ENCODE measurements at places on chromosomes 2 and 18.
A peak's percentile ranks its signal among the peaks of the same experiment; 100 is the strongest.

DNA sequence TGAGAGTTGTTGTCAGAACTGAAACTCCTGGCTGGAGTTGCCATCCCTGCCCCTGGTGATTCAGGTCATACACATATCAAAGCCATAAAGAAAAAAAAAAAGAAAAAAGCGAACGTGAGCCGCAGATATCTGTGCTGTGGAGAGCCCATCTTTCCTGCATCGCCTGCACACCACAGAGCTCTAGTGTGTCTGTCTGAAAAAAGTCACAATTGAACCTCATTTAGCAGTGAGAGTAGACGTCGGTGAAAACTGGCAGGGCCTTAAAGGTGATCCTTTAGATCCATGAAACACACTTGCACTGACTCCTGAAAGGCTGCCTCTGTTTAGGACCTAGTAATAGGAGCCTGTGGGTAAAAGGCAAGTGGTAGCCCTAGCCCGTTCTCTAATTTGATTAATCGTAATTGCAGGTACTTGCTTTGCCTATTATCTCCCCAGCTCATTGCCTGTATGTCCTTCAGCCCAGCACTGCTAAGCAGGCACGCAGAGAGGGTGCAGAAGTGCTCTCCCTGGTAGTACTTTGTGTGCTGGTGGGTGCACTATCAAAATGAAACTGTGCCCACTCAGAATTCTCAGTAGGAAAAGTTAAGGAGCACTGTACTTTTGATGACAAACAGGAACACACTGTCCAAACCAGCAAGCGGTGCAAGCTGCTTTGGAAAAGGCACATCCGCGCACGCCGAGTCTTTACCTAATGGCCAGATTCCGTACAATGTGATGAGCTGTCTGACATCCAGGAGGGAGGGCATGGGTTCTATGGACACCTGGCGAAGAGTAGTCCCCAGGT lies 103.5 kb upstream of the ASB18 start:
- no peak overlapping the region for H3K27ac ChIP-seq
- H3K27me3 ChIP-seq = no peaks in the 10 kb centered on the region
- no peak for DNase-seq
- no peaks in the 10 kb centered on the region for H3K36me3 ChIP-seq

DNA sequence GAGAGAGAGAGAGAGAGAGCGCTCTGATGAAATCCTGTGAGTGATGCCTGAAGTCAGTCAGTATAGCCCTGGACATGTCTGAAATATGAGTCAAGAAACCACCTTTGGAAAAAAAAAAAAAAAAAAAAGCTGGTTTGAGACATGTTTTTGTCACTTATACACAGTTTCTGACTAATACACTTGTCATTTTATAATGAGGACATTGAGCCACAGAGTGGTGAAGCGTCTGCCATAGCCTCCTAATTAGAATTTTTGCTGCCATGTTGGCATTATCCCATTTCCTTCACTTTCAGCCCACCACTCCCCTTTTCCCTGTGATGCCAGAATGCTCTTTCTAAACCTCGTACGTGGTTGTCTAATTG lies 15.7 kb upstream of the MYO3B start:
- no peaks in the 10 kb centered on the region for H3K4me1 ChIP-seq
- no peak overlapping the region for H3K27ac ChIP-seq
- H3K27me3 ChIP-seq = no peaks in the 10 kb centered on the region
- no peak for DNase-seq
- H3K36me3 ChIP-seq = no peaks in the 10 kb centered on the region
- no peak overlapping the region for H3K4me3 ChIP-seq

DNA sequence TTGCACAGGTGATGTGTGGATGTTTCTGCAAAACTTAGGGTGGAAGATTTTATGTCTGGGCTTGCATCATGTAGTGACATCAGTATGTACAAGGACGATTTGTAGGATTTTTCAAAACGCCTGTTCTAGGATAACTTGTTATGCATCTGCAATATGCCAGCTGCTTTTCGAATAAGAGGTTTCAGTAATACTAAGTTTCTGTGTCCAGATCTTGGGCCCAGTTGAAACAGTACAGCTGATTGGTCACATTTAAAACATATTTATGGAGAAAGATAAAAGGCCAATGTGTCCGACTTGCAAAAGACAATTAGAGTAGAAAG lies 1.2 kb downstream of the PTPN4 start:
- H3K4me1 ChIP-seq = peaks cover 3% of the 10 kb centered on the region
- H3K27me3 ChIP-seq = no peaks in the 10 kb centered on the region
- no peak for DNase-seq
- H3K36me3 ChIP-seq = no peaks in the 10 kb centered on the region
- peak overlapping the region; percentile 84 for H3K4me3 ChIP-seq

- DNase-seq = no peak
- no peaks in the 10 kb centered on the region for H3K36me3 ChIP-seq
- no peak overlapping the region for H3K27ac ChIP-seq
- peaks cover 3% of the 10 kb centered on the region for H3K4me1 ChIP-seq
- H3K27me3 ChIP-seq = no peaks in the 10 kb centered on the region
- no peak overlapping the region for H3K4me3 ChIP-seq
Observed at GRCh38 chr2:40388161-40388560, 63.7 kb downstream of the SLC8A1 start.

GRCh38 chr18:1513519-1513918 lies 608.8 kb downstream of the ADCYAP1 start:
- H3K36me3 ChIP-seq = no peaks in the 10 kb centered on the region
- H3K27me3 ChIP-seq = no peaks in the 10 kb centered on the region
- DNase-seq = no peak
- no peak overlapping the region for H3K4me3 ChIP-seq
- no peaks in the 10 kb centered on the region for H3K4me1 ChIP-seq

GRCh38 chr2:6181525-6181924 lies 489.3 kb downstream of the SOX11 start:
- H3K27ac ChIP-seq = no peak overlapping the region
- DNase-seq = no peak
- H3K27me3 ChIP-seq = no peaks in the 10 kb centered on the region
- H3K4me3 ChIP-seq = no peak overlapping the region
- no peaks in the 10 kb centered on the region for H3K36me3 ChIP-seq

GRCh38 chr2:160324161-160324800 lies 124.2 kb upstream of the ITGB6 start:
- peaks cover 8% of the 10 kb centered on the region for H3K4me1 ChIP-seq
- peak; percentile 35 for DNase-seq
- no peaks in the 10 kb centered on the region for H3K27me3 ChIP-seq
- H3K4me3 ChIP-seq = no peak overlapping the region

GRCh38 chr18:74796841-74797576 lies 199.3 kb downstream of the ZNF407 start:
- H3K27ac ChIP-seq = no peak overlapping the region
- H3K4me3 ChIP-seq = no peak overlapping the region
- H3K36me3 ChIP-seq = no peaks in the 10 kb centered on the region
- peak; percentile 53 for DNase-seq
- no peaks in the 10 kb centered on the region for H3K27me3 ChIP-seq
- H3K4me1 ChIP-seq = no peaks in the 10 kb centered on the region

DNA sequence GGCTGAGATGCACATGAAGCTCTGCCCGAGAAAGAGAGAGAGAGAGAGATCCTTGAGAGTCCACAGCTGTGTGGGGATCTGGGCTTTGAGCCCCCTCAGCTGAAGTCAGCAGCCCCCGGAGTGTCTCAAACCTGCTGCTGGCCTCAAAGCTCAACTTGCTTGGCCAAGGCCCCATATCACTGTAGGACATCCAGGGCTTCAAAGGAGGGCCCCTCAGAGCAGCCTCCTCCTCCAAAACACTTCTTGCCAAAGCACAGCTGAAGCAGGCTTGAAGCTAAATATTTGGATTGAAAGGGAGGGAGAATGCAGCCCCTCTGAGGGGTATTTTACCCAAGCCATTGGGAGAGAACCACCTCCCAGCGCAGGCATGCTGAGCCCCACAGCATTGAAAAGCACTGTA lies 357.6 kb downstream of the OSR1 start:
- no peaks in the 10 kb centered on the region for H3K27me3 ChIP-seq
- no peaks in the 10 kb centered on the region for H3K4me1 ChIP-seq
- no peak overlapping the region for H3K27ac ChIP-seq
- DNase-seq = no peak
- H3K36me3 ChIP-seq = no peaks in the 10 kb centered on the region
- H3K4me3 ChIP-seq = no peak overlapping the region

Data from mesendoderm (in vitro differentiated cells).